ENCODE measurements at places on chromosomes 1 and 21.

GRCh38 chr1:25922056-25922970 lies 16.1 kb upstream of the STMN1 start:
- no peak for DNase-seq

GRCh38 chr1:209207126-209207700 lies 376.3 kb upstream of the CAMK1G start:
- no peak for DNase-seq

DNA sequence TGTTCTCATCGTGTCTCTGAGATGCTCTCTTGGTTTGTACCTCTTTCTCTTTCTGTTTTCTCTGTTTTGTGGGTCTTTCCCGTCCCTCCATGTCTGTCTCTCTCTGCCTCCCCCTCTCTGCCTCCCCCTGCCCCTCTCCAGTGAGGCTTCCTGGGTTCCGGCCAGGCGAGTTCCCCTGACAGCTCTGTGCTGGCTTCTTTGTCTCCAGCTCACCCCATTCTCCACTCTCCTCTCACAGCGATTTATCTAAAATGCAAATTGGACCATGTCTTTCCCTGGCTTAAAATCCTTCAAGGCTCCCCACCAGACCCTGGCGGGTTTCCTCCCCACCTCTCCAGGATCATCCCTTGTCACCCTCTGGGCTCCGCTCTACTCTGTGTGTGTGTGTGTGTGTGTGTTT lies 202.4 kb upstream of the POU3F1 start:
- no peak for DNase-seq

- DNase-seq = no peak
Observed at GRCh38 chr1:201666102-201666501, 127.2 kb downstream of the NAV1 start.

DNA sequence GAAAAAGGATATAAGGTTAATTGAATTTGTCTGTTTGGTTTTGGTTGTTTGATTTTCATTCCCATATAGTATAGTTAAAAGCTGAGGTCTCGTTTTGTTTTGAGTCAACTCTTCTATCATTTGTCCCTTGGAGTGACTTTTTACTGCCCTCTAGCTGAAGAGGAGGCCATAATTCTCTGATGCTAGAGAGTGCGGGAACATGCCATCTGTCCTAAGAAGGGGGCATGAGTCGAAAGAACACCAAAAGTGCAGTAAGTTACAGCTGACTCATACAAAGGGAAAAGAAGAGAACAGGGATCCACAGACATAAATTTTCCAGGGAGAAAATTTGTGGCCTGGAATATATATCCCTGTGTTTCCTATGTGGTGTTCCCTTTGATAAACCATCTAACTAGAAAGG lies 4.1 kb downstream of the KRTAP21-3 start:
- no peak for DNase-seq

GRCh38 chr1:109750241-109750882 lies 9.5 kb upstream of the GSTM3 start:
- no peak for DNase-seq

GRCh38 chr1:55640708-55641473 lies 425.7 kb upstream of the USP24 start:
- peak; percentile 19 for DNase-seq

DNA sequence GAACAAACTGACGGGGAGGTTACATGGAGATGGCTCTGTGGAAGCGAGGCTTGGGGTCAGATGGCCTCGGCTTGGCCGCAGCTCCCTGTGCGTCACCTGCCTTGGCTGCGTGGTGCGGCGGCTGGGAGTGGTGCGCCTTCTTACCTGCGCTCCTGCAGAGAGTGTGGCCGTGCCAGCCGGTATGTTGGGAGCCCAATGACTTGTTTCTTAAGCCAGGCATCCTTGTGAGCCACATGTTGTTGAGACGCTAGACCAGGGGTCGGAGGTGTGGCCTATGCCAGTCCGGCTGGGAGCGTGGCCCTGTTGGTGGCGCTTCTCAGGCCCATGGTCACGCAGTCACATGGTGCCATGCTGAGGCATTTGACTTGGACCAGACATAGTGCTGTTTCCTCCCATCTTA lies 10.5 kb downstream of the SLX9 start:
- no peak for DNase-seq

GRCh38 chr1:43836267-43836951 lies 97.2 kb upstream of the ARTN start:
- DNase-seq = no peak

DNA sequence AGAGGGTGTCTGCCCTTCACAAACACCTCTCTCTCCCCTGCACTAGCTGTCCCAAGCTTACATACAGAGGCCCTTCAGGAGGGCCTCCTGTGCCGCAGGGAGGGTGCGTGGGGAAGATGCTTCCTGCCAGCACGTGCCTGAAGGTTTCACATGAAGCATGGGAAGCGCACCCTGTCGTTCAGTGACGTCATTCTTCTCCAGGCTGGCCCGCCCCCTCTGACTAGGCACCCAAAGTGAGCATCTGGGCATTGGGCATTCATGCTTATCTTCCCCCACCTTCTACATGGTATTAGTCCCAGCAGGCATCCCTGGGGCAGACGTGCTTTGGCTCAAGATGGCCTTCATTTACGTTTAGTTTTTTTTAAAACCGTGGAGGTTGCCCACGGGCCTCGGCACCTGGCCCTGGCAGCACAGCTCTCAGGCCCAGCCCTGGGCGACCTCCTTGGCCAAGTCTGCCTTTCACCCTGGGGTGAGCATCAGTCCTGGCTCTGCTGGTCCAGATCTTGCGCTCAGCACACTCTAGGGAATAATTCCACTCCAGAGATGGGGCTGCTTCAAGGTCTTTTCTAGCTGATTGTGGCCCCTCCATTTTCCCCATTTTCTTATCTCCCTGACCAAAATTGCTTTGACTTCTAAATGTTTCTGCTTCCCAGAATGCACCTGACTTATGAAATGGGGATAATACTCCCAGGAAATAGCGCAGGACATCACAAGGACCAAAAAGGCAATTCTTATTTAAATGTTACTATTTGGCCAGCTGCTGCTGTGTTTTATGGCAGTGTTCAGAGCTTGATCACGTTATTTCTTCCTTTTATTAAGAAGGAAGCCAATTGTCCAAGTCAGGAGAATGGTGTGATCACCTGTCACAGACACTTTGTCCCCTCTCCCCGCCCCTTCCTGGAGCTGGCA lies 6.1 kb downstream of the NPPA start:
- no peak for DNase-seq

DNA sequence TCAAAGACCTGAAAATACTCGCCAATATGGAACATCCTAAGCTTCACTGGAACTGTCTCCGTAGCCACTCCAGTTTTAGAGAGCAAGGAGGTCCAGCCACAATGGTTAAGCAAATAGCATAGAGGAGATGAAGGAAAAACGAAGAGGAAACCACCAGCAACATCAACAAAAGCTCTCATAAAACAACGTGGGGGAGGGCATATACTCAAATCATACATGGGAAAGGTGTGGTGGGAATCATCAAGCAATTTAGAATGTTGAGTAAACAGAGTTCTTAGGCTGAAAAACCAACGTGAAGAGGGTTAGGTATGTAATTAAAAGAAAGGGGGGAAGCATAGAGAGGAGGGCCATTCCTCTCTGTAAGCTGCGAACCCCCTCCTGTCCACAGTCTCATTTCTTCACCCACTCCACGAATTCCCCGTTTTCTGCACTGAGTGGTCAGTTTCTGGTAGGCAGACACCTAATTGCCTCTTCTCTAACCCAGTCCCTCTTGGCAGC lies 1.0 kb downstream of the TMEM59 start:
- no peak for DNase-seq

DNA sequence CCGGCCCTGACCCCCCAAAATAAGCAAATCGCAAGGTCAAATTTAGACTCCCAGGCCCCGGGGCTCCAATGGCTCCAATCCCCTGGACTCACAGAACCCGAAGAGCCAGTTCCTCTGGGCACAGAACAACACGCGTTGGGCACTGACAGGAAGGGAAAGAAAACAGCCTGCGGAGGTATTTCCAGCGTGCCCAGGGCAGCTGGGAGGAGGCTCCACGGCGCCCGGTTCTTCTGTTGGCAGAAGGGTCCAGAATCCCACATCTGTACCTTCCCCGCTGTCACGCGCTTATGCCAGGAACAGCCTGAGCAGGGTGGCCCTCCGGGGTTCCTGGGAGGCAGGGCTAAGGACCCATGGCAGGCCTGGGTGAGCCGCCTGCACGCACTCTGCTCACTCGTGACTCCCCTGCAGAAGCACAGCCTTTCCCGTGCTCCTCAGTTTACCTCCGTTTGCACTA lies 85.5 kb downstream of the RIPK4 start:
- DNase-seq = no peak

- no peak for DNase-seq
Observed at GRCh38 chr1:55702064-55702463, 486.9 kb upstream of the USP24 start.

GRCh38 chr1:37867784-37868183 lies 8.4 kb upstream of the MTF1 start:
- DNase-seq = no peak

DNA sequence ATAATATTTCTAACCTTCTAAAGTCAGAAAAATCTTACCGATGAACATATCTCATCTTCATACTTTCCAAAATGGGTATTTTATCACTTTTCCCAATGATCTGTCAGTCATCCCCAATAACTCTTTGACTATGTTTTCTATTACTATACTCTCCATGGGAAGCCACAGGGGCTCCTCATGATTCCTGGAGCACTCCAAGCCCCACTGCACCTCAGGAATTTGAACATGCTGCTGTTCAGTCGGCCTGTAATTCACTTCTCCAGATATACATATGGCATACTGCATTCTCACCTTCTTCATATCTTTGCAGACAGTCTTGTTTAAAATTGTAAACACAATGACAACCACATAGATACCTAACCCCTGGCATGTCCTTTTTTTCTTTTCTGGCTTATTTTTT lies 333.0 kb downstream of the BRINP3 start:
- DNase-seq = no peak

GRCh38 chr1:192159781-192160180 lies 1.5 kb downstream of the RGS18 start:
- no peak for DNase-seq

- no peak for DNase-seq
Observed at GRCh38 chr1:225710804-225711203, 57.9 kb upstream of the ENAH start.

GRCh38 chr1:153956997-153957715 lies 1.3 kb downstream of the CRTC2 start:
- DNase-seq = no peak

DNA sequence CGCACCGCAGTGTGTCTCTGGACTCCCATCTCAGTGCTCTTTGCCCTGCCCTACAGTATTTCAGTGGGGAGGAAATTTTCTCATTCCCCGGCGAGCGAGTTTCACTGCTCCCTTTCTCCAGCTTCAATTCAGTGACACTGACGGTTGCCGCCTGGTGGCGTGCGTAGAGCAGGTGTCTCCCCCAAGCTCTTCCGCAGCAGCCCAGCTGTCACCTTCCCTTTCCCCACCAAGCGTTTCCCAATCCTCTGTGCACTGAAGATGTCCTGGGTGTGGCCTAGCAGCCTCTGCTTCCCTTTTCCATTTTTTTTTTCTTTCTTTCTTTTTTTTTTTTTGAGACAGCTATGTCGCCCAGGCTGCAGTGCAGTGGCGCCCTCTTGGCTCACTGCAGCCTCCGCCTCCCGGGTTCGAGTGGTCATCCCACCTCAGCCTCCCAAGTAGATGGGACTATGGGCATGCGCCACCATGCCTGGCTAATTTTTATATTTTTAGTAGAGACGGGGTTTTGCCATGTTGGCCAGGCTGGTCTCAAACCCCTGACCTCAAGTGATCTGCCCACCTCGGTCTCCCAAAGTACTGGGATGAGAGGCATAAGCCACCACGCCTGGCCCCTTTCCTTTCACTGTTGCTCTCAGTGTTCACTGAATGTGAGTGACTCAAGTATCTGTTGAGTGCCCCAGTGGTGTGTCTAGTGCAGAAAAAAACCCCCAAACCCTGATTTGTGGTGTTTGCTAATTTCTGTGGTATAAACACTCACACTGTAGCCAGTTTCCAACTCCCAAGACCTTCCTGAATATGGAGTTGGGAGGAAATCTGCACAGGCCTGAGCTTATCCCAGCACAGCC lies 30.1 kb downstream of the TNFRSF1B start:
- DNase-seq = no peak

DNA sequence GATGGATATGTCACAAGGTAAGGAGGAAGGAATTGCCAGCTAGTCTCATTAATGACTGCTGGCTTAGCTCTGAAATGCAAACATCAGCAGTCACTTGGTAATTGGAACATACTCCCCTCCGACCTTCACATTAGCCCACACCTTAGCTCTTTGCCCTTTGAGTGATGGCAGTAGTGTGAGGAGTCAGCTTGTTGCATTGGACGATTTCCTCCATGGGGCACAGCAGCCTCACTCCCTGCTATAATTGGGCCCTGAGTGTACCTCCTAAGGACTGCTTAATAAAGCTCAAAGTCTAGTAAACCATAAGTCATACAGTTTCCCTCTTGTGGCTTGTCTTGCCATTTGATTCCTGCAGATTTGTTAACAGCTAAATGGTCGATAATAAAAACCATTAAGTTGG lies 19.4 kb downstream of the METTL13 start:
- DNase-seq = no peak

DNA sequence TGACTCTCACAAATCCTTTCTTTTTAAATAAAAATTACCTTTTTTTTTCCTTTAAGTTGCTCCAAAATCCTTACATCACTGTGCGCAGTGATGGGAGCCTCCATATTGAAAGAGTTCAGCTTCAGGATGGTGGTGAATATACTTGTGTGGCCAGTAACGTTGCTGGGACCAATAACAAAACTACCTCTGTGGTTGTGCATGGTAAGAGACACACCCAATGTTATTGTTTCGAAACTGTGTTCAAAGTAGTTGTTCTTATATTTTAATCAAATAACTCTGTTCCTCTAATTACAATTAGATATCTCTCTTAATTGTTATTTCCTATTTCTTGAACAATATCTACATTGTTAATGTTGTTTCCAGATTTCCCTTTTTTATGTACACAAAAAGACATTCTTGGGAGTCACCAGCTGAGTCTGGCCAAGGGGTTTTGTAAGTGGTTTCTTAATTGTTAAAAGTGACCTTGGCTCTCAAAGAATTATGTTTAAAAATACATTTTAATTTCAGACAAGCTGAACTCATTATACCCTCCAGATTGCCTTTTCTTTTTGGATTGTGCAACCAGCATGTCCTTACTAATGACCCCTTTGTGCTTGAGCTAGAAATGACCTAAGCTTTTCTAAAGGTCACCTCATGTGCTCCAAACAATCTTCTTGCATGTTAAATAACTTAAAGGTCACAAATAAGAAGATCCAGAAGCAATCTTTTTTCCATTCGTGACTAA lies 250.1 kb downstream of the HMCN1 start:
- DNase-seq = no peak

GRCh38 chr21:35051287-35051818 lies 2.3 kb upstream of the RUNX1 start:
- no peak for DNase-seq

DNA sequence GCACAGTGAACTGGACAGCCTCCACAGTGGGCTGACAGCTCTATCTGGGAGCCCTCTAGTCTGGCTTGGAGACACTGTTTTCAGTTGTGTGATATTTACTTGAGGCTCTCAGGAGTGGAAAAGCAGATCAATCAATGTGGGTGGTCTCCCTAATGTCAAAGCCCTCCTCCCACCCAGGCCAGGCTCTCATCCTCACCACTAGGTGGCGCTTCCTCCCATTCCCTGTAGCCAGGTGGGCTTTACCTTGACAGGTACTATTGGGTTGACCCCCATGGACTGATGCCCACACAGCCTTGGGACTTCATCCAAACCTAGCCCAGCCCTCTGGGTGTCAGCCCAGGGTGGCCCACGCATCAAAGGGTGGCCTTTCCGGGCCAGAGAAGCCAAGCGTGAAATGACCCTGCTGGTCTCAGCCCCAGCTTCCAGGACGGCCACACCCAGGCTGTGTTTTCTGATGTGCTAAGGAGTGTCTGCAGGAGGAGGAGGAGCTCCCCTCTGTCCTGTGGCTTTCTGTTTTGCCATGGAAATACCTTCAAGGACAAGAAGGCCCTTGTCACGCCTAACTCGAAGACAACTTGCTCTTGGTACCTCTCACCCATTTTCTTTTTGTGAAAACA lies 54.0 kb downstream of the CLIC6 start:
- DNase-seq = no peak
